SK-MEL-5 (cell line): ENCODE measurements at places on chromosomes 6 and 20.

DNA sequence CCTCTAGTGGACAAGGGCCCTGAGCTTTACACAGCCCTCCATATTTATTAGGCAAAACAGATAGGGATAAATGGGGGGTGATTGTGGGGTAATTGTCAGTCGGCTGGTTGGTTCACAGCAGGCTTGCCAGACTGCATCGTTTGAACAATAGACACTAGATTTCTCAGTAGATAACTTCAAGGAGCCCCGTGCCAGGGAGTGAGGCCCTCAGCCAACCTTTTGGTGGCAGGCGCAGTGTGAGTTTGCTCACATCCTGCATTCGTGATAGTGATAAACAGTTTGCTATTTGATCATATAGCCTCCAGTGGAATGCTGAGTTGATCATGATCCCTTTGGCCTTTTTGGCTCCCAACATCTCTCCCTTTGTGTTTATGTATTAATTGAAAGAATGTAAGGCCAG lies 3.6 kb upstream of the ABHD12 start:
- no peak for DNase-seq

DNA sequence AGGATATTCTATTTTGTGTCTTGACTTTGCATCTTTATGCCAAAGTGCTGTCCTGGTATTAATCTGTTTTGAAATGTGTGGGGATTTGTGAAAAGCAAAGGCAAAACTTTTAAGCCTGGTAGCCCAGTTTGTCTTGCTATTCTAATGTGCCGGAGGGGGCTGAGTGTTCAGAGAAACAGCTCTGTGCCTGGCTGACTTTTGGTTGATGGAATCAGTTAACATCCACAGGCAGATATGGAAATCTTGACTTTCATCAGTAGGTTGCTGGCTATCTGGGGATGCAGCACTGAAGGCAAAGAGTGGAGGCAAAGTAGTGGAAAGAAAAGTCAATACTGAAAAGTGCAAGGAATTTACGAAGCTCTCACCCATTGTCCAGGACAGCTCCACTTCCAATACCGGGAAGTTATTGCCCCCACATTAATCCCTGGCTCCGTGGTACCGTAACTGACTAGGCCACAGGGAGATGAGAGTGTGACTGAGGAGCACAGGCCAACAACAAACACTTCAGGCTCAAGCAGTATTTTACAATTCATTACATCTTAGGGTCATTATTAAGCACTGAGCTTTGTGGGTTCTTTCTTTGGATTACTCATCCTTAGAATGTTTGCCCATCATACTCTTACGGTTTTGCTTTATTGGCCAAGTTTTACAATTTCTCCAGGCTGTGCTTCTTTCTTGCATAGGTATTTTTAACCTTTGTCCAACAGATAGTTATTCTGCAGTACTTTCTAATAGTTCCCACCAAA lies 164.6 kb downstream of the MTFR2 start:
- DNase-seq = no peak

- DNase-seq = no peak
Observed at GRCh38 chr20:5834436-5835005, 84.3 kb downstream of the SHLD1 start.

- DNase-seq = no peak
Observed at GRCh38 chr20:16203096-16203495, 370.2 kb downstream of the KIF16B start.

- no peak for DNase-seq
Observed at GRCh38 chr6:4413073-4413472, 277.7 kb upstream of the ECI2 start.

DNA sequence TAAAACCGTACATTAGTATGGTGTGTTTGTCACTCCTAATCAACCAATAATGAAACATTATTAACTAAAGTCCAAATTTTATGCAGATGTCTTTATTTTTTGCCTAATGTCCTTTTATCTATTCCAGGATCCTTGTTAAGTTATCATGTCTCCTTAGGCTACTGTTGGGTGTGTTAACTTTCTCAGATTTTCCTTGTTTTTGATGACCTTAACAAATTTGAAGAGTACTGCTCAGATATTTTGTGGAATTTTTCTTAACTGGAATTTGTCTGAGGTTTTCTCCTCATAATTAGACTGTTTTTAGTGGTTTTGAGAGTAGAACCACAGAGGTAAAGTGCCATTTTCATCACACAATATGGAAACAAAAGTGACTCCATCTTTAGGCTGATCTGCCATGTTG lies 406.3 kb downstream of the MEI4 start:
- no peak for DNase-seq

GRCh38 chr20:38418509-38419204 lies 16.5 kb downstream of the SNHG17 start:
- peak; percentile 28 for DNase-seq

DNA sequence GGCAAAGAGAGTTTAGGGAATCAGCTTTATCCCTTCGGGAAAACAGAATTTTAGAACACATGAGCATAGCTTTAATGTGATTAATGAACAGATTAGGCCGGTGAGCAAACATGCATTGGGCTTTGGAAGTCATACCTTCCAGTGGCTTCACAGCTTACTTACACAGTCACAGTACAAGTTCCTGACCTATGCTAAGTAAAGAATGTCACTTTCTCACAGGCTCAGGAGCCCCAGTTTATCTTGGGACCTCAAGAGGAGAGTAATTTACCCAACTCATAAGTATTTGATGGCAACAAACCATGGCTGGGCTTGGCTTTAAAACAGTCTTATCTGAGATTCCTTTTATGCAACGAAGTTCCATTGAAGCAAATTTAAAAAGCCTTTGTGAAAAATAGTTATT lies 195.9 kb downstream of the AKAP7 start:
- no peak for DNase-seq
